ENCODE measurements at places on chromosomes 12 and 14.

DNA sequence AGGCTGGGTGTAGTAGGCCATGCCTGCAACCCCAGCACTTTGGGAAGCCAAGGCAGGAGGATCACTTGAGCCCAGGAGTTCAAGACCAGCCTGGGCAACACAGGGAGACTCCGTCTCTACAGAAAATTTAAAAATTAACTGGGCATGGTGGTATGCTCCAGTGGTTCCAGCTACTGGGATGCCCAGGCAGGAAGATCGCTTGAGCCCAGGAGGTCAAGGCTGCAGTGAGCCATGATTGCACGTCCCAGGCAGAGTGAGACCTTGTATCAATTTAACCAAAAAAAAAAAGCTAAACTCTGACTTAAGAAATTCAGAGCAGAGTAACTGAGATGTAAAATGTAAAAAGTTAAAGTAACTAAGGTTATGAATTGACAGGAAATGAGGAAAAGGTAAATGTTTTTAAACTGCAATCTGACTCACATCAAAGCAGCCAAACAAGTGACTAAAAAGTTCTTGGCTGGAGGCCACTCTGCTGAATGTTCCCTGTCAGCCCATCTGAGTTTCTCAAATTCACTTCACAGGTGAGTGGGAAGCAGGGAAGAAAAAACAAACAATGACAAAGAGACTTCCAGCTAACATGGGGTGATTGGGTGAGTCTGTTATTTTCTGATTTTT lies 21.3 kb downstream of the PRKD1 start:
- no peak for DNase-seq

DNA sequence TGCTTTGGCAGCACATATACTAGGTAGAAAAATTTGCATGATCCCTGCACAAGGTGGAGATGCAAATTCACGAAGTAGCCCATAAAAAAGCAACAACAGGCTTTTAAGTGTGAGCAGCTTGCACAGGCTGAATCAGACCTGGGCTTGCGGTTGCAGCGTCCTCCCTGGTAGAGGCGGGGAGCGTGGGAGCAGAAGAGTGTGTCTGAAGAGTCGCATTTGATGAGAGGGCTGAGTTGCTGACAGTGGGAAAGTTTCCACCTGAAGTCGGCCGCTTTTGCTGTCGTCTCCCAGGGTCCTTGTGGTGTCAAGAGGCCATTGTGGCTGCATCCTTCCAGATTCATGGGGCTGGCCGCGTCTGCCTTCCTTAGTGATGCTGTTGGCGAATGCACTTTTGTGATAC lies 6.2 kb downstream of the AACS start:
- no peak for DNase-seq

DNA sequence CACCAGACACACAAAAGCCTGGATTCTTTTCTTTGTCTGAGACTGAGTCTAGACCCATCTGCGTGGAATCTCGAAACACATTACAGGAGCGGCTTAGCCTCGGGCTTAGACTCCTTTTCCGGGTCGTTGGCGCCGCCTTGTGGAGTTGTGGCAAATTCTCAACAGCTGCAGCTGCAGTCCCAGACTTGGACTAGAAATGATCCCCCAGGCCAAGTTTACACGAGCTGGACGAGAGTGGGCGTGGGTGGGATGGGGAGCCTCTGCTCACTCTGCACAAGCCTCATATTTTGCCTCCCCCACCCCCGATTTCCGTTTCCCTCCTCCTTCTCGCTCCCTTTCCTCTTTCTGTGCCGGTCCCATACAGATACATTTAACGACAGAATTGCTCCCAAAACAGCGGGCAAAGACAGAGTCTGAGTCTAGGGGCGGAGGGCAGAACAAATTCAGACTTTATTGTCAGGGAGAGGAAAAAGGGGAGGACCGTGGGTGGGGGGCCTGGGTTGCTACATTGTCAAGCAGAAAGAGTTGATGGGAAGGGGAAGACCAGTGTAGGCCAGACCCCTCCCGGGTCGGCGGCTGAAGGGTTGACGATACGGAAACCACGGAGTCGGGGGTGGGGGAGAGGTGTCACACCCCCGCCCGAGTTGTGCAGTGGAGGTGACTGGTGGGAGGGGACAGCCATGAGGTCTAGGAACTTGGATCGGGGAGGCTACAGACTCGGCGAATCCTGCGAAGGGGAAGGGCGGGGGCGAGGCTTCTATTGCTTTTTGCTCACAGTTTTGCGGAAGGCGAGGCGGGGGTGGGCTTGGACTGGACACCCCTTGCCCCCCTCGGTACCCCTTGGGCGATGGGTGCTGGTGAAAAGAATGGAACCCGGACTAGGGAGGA lies 4.7 kb upstream of the GPR84 start:
- peak; percentile 91 for DNase-seq

GRCh38 chr14:76844223-76844622 lies 18.0 kb downstream of the LRRC74A start:
- peak; percentile 50 for DNase-seq

DNA sequence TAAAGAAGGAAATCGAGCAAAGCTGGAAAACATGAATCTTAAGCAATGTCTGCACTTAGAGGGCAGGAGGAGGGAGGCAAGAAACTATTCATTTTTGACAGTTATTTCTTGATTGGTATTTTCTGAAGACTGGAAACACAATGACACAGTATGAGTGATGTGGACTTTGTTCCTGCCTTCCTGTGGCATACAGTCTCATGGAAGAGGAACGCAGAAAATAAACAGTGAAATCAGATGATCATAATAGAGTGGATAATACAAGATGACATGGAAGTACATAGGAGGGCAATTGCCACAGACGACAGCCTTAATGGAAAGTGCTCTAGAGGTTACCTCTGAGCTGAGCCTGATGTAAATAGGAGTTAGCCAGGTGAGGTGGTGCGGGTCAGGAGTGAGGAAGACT lies 140.4 kb upstream of the MAX start:
- DNase-seq, result no peak

GRCh38 chr14:64040044-64040443 lies 187.2 kb downstream of the SYNE2 start:
- peak; percentile 13 for DNase-seq

DNA sequence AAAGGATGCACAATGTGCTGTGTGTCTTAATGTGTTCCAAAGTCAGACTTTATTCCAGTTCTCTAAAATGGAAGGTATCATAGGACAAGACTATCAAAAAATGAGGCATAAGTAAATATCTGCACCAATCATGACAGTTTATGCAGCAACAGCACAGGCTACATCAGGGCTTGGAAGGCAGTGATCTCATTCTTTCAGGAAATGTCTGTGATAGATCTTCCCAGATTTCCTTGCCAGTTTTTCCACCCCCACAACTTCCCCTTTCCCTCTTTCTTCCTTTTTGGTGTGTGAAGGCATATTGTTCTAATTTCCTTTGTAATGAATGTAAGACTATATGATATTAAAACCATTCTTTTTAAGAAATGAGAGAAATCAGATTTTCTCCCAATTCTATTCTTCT lies 326.7 kb downstream of the ATP23 start:
- no peak for DNase-seq

GRCh38 chr12:47100160-47100559 lies 20.4 kb upstream of the AMIGO2 start:
- no peak for DNase-seq

DNA sequence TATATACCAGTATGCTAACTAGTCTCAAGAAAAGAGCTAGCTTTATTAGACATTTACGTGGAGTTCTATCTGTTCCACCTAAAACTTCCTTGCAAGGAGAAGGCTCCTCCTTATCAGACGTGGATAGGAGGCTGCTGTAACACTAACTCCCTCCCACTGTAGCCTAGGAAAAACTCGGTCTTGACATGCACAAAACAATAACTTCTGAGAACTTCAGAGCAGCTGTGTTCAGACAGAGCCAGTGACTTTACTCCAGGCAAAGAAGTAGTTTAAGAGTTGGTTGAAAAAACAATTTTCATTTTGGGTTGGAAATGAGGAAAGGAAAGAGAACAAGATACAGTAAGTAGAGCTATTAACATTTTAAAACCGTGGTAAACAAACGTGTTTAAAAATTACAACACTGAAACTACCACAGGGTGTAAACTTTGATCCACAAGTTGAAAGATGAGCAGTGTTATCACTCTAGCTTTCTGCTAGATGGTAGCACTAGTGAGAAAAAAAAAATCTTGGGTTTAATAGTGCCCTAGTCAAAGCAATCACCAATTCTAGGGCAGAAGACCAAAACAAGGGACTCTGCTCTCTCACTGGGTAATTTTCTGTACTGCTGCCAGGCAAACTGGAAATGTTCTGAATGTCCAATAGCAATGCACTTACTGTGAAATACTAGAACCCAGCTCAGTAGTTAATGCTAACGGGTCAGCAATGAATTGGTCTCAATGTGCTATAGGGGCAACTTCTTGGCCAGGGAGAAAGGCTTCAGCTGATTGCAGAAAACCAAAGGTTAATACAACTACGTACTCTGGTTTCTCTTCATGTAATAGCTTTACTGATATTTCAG lies 2.4 kb downstream of the ATF7 start:
- DNase-seq, result peak; percentile 56

DNA sequence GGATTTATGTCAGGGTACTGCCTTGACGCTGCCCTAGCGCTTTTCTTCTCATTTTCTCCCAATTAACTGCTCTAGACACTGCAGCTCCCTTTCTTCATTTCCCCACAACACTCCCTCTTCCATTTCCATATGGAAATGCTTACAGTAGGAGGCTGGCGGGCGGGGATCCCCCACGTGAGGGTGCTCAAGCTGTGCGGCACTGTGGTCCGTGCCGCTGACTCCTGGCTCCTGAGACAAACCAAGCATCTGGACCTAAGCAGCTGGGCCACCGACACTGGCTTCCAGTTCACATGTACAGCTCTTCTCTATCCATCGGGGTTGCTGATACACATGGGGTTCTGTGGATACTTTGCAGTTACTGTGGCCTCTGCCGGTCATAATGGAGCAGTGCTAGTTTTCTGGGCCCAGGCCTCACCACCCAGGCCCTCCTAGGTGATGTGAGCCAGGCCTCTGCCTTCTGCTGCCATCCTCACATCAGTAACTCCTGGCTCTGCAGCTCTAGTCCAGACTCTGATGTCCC lies 20.2 kb downstream of the TCHP start:
- no peak for DNase-seq

DNA sequence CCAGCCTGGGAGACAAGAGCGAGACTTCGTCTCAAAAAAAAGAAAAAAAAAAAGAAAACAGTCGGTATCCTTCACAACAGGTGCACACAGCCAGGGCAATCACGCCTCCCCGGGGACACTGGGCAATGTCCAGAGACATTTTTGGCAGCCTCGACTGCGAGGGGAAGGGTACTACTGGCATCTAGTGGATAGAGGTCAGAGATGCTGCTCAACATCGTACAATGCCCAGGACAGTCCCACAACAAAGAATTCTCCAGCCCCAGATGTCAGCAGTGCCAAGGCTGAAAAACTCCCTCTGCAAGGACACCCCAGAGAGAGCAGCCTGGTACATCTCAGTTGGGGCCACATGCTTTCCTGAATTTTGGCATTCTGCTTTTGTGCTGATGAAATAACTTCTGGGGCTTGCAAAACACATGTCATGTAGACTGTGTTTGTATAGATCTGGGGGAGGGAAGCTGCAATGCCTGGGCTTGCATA lies 21.5 kb downstream of the ALDH2 start:
- DNase-seq, result peak; percentile 49

DNA sequence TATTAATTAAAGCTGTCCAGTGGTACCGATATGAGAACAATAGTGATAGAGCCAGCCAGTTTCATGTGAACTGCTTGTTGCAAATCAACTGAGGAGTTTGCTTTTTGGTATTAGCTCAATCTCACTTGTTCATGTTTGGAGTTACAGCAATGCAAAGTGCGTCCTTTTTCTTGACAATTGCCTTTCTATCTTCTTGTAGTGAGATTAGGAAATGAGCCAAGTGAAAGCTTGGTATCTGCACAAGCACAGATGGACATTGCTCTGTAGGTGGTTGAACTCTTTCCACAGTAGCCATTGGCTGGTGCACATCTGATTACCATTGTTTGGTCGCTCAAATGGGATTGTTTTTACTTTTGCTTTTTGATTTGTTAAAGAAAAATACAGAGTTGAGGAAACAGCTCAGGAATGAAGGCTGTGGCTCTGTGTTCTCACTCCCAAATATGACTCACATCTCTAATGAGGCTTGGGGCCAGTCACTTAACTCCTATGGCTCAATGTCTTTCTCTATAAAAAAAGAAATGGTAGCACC lies 241.4 kb downstream of the BMP4 start:
- DNase-seq, result no peak

- no peak for DNase-seq
These were observed 43.9 kb downstream of the MVK start for GRCh38 chr12:109617491-109617890.

DNA sequence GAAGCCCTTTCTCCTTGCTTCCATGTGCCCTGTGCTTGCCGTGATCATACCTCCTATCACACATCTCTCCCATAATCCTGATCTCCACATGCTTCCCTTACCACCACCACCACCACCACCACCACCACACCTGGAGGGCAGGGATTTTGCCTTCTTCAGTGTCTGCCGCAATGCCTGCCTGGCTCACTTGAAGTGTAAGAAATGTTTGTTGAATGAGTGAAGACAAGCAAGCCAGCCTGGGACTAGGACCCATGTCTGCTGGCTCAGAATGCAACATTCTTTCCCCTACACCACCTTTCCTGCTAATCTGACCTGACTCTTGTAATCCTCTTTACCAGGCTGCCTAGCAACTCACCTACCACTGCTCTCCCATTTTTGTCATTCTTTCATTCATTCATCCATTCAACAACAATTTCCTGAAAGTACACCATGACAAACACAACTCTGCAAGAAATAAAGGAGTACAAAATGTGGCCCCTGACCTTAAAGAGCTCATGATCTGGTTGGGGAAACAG lies 3.5 kb upstream of the NID2 start:
- DNase-seq, result no peak

DNA sequence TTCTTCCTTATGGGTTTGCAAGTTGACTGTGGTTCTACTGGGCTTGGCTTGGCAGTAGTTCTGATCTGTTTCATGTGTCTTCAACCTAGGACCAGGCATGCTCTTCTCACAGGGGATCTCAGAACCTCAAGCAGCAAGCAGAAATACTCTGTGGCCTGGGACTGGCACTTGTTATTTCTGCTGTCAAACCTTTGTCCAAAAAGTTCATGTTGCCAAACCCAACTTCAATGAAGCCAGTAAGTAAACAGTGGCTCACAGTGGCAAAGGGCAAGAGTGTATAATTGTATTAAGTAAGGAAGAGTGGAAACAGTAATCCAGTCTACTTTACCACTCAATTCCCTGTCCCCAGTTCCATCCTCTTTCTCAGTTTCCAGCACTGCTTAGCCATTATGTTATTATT lies 15.7 kb upstream of the HMGA2 start:
- DNase-seq, result no peak

- DNase-seq, result peak; percentile 40
These were observed 345.6 kb downstream of the PAWR start for GRCh38 chr12:79344855-79345847.

GRCh38 chr12:118493962-118494361 lies 117.6 kb downstream of the SUDS3 start:
- no peak for DNase-seq

DNA sequence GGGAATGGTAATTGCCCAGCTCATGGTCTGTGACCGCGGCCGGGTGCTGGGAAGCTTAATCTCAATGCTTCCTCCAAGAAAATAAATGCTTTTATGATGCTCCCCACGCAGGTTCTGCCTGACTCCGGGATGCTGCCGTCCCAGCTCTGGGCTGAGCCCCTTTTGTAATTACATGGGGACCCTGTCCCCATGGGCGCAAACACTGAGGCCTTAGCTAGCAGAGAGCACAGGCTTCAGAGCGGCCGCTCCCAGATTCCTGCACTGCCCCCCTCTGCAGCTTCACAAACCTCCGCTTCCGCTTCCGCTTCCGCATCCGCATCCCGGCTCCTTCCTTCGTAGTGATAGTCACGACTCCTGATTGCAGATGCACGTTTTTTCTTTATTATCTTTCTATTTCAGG lies 129.5 kb downstream of the KIF26A start:
- no peak for DNase-seq

Measured in hematopoietic multipotent progenitor cell treated with erythropoietin and hydrocortisone succinate and interleukin-3 and kit ligand, for 8 days (in vitro differentiated cells).